ENCODE measurements at places on chromosomes 2 and 18.
A peak's percentile ranks its signal among the peaks of the same experiment; 100 is the strongest.

DNA sequence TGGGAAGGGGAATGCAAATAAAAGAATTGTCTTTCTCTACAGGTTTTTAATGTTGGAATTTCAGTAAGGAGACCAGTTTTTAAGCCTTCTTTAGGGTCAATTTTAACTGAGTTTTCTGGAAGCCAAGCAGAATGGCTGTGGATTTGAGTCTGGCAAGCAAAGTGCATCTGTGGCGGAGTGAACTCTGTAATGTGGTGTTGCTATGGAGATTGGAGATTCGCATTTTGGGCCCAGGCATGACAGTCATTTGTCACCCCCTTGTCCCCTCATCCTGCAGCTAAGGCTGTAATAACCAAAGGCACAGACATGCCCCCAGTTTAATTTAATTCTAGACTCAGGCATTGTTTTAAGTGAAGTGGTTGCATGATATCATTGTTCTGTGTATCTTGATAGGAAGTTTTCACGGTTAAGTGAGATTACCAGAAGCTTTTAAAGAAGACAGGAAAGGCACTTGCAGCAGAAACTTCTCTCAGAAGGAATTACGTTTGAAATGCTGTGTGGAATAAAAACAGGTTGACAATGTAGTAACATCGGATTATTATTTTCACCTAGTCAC lies 30.6 kb downstream of the ARMC9 start:
- no peak for DNase-seq

- no peak for DNase-seq
Measured at GRCh38 chr2:99490623-99491461, 1.0 kb upstream of the REV1 start.

DNA sequence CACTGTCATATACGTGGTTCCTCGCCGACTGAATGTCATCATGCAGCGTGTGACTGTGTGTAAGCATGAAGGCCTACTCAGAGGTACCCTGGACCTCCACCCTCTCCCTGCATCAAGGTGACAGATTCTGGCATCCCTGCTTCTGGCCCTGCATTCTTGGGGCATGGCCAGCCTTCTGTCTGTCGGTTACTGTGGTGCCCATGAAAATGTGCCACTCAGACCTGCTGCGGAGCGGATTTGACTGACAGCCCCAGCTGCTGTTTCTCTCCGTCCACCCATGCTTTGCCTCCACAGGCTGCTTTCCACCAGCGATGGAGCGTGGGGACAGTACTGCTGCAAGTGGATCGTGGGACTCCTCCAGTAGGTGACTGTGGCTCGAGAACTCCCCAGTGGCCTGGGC lies 9.6 kb downstream of the TMEM177 start:
- no peak for DNase-seq

DNA sequence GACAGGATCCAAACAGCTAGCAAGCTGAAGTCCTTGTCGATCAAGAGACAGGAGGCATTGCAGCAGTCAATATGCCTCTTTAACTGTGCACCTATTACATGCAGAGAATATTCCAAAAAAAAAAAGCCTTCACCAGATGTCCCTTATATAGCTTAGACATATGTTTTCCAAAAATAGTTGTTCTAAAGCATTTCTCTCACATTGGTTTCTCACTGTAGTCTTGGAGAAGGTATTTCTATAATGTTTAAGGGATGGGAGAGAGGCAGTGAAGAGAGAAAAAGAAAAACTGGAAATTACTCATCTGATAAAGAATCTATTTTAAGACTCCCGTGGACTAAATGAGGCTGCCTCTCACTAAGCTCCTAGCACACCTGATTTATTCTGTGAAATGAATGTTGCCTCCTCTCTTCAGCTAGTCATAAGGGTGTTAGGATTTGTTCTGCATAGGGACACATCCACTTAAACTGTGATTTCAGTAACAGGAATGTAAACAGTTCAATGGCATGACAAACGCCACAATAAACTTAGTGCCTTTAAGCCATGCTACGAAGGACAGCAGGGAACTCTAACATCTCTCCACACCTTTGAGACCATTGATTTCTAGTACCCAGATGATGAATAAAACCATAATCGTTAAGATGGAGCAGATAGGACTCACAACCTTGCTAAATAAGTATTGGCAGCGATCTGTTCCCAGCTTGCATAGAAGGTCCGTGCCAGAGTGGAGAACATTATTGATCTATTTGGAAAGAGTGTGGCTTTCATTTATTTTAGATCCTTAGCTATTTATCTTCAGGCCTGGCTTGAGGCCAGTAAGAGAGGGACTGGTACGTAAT lies 98.6 kb upstream of the NCK2 start:
- DNase-seq: no peak

- no peak for DNase-seq
Measured at GRCh38 chr18:53991202-53991601, 233.3 kb downstream of the MBD2 start.

GRCh38 chr18:44682871-44683221 lies 2.2 kb downstream of the SETBP1 start:
- peak; percentile 46 for DNase-seq

GRCh38 chr2:1567556-1568344 lies 154.5 kb downstream of the TPO start:
- DNase-seq: no peak

GRCh38 chr2:26640331-26640745 lies 828 bp downstream of the CIB4 start:
- no peak for DNase-seq
